ENCODE measurements at places on chromosomes 5 and 9.

DNA sequence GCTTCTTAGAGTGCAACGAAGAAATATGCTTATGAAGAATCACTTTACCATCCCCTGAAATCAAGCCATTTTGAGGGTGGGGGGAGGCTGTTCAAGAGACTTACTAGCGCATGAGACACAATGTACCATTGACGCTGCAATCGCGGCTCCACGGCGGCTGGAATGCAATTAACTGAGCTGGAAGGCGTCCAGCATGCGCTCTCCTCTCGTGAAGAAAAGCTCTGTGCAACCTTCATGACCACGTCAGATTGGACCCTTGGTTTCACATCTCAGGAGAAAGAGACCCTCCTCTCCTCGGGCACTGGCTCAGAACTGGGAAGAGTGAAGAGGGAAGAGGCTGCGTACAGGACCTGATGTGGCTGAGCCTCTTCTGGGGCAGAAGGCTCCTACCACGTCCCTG is 138.5 kb upstream of the IRX2 start:
- DNase-seq, result no peak

- DNase-seq, result no peak
These were observed 977 bp downstream of the MGAT4B start for GRCh38 chr5:179805529-179806249.

DNA sequence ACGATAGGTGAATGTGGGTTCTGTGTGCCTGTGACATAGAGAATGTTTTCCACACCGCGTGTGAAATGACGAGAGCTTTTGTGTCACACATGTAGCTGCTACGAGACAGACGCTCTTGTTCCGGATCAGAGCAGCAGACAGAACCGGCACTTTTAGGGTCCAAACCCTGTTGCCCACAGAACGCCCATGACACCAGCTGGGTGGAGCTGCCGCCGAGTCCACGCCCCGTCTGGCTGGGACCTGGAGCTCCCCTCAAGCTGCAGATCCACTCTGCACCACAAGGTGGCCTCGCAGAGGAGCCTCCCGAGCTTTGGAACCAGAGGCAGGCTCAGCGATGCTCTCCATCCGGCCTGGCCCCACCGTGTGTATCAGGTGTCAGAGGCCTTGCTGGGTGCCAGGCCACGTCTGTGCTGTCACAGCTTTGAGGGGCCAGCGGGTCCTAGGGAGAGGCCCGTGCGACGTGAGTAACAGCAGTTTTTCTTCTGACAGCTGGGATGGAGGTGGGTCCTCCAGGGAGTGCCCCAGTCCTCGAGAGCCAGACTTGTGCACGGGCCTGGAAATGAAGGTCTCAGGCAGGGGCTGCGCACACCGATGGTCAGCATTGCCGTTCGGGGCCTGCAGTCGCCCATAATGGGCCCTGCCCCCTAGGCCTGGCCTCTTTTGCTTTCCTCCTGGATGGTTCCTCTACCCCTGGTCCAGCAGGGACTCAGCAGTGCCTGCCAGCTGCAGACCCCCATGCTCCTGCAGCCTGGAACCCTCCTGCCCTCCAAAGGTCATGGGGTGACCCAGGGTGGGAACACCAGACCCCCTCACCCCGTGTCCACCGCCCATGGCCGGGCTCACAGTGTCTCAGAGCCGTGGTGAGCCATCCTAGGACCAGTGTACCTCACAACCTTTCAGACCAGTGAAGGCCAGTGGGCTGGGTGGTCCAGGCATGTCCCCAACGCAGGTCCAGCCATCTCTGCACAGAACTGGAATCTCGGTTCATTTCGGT is 2.5 kb upstream of the LRRC14B start:
- DNase-seq, result peak; percentile 82

DNA sequence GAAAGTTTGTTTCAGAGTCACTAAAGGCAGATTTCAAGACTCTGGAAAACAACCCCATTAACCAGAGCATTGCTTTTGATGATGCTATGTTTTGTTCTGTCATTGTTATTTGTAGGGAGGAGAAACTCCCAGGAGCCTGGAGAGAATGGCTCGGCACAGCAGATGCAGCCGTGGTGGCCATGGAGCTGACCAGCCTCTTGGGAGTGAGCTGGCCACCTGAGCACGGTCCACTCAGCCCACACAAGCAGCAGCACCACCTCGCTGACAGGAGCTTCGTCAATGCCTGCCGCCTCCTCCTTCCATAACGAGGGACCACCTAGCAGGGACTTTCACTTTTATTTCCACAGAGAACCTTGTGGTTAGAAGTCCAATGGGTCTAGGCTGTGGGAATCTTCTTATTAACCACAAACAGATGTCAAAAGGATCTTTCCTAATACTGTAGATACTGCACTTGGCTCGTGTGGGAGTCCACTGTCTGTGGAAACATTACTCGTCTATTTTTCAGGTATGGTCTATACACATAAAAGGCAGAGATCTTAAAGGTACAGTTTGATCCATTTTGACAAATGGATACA is 21.0 kb upstream of the SMIM32 start:
- no peak for DNase-seq

- no peak for DNase-seq
These were observed 50.6 kb upstream of the KLF4 start for GRCh38 chr9:107540164-107540561.

- DNase-seq, result no peak
These were observed 4.2 kb downstream of the AK1 start for GRCh38 chr9:127873223-127873691.

Measured in stimulated activated CD4-positive, alpha-beta T cell treated with anti-CD3 and anti-CD28 coated beads, Interleukin-1b, Interleukin-23, amount 100 ng/mL, for 4 hours (primary cell).